Activated CD4-positive, alpha-beta T cell treated with anti-CD3 and anti-CD28 coated beads, Interleukin-2, Interleukin-6, amounts not matched to agents 100 ng/mL and 50 ng/mL, durations not matched to agents 16 hours and 8 hours (primary cell): ENCODE measurements at places on chromosomes 16 and 17.

DNA sequence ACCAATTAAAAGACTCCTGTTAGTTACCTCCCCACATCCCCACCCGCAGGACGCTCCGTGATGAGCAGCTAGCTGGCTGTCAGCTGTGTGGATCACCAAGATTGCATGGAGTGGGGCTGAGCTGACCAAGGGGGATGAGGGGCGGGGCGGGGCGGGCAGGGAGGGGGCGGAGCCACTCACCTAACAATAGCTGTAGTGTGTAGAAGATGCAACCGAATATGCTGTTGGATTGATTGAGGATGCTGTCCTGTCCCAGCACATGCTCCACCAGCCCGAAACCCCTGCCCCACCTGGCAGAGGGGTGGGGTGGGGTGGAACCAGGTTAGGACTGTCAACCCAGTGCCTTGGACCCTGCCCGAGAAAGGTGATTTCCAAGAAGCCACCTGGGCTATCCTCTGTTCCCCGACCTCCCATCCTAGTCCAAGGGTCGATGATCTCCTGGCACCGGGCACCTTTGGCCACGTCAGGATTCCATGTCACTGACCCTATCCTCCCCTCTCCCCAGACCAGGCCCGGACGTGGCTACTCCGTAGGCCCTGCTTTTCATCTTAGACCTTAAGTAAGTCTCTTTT is 1.4 kb downstream of the VKORC1 start:
- no peak for DNase-seq

DNA sequence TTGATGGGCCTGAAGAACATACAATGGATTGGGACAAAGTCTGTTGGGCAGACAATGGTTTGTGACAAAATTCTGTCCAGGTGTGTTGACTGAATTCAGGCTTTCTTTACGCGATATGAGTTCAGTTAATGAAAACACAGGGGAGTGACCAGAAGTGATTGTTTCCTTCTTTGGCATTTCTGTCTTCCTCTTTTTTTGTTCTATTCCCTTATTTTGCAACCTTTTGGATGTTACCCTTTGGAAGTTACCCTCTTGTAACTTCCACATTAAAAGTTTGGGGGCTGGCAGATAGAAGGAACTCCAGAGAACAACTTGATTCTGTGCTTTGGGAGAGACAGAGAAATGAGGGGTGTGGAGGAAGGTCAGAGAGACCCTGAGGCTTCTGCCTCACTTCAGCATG is 126.7 kb downstream of the PITPNC1 start:
- DNase-seq = no peak

DNA sequence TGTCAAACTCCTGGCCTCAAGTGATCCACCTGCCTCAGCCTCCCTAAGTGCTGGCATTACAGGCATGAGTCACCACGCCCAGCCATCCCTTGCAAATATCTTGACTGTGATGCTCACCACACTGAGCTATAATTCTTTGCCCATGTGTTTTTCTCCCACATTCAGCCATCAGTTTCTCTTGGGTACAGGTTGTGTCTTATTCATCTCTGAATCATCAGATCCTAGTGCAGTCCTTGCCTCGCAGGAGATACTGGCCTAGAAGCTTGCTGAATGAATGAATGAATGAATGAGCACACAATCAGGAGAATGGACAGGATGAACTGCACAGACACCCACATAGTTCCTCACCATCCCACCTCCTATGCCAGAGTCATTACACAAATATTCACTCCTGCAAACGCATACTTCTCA is 24.4 kb upstream of the ETV4 start:
- no peak for DNase-seq

GRCh38 chr16:87317750-87318644 is 805 bp upstream of the C16orf95 start:
- DNase-seq = peak; percentile 57

- no peak for DNase-seq
These were observed 205.1 kb upstream of the ELAC2 start for GRCh38 chr17:13222975-13223374.

GRCh38 chr17:39239640-39240314 is 14.0 kb upstream of the STAC2 start:
- DNase-seq = peak; percentile 72

GRCh38 chr16:6527646-6528045 is 805.0 kb upstream of the RBFOX1 start:
- no peak for DNase-seq

DNA sequence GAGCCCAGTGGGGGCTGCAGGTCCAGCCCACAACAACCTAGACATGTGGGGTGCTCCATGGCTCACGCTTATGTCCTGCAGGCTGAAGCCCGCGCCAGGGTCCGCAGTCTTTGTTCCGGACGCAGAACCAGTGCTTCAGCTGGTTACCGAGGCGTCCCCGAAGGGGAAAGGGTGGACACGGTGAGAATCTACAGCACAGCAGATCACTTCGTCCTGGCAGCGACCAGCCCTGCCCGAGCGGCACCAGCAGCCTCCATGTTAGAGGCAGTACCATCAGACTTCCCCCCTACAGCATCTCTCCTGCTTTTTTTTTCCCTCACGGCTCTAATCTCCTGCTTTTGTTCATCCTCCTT is 1736.4 kb downstream of the TP53TG3F start:
- no peak for DNase-seq

GRCh38 chr16:57125376-57125775 is 33.0 kb downstream of the CPNE2 start:
- no peak for DNase-seq

- peak; percentile 18 for DNase-seq
These were observed 544 bp downstream of the CYB561 start for GRCh38 chr17:63445571-63445953.

GRCh38 chr17:40718930-40719329 is 15.4 kb upstream of the KRT24 start:
- no peak for DNase-seq

- DNase-seq = no peak
These were observed 60.5 kb upstream of the IRX5 start for GRCh38 chr16:54870151-54870550.

GRCh38 chr17:78144736-78145641 is 1.2 kb upstream of the C17orf99 start:
- no peak for DNase-seq

- peak; percentile 45 for DNase-seq
These were observed 90.4 kb downstream of the MARF1 start for GRCh38 chr16:15552507-15552906.

- peak; percentile 58 for DNase-seq
These were observed 13.4 kb downstream of the MFSD6L start for GRCh38 chr17:8785547-8786413.

GRCh38 chr17:71959154-71959553 is 161.7 kb upstream of the SOX9 start:
- DNase-seq = no peak

- DNase-seq = no peak
These were observed 39.7 kb upstream of the MEAK7 start for GRCh38 chr16:84544031-84544773.
